ENCODE measurements at places on chromosomes 16 and 17.

- DNase-seq = no peak
Observed at GRCh38 chr17:49016775-49017463, 19.7 kb downstream of the IGF2BP1 start.

DNA sequence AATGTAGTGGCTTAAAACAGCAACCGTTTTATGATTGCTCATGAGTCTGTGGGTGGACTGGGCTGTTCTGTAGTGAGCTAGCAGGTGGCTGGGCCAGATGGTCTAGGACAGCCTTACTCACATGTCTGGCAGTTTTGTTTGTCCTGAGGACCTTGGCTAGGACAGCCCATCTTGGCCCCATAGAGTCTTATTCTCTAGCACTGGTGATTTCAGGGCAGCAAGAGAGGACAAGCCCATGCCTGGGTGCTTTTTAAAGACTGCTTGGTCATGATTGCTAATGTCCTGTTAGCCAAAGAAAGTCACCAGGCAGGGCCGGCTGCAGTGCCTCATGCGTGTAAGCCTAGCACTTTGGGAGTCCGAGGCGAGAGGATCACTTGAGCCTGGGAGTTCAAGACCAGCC is 139.8 kb downstream of the KATNIP start:
- DNase-seq = no peak

DNA sequence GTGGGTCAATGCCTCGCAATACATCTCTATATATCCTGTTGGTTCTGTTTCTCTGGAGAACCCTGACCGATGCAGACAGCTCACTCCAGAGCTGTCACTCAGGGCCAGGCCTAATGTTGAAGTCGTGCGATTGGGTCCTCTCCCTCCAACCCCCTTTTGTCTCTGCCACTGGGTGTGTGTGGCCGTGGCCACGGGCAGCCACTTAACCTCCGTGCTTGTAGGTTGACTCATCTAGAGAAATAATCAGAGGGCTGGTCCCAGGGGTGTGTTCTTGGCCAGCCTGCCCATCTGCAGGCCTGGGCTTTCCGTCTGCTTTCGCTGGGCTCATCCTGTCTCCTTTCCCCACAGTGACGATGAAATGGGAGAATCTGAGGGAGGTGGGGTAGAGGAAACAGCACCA is 7.4 kb downstream of the ADAD2 start:
- DNase-seq = no peak

DNA sequence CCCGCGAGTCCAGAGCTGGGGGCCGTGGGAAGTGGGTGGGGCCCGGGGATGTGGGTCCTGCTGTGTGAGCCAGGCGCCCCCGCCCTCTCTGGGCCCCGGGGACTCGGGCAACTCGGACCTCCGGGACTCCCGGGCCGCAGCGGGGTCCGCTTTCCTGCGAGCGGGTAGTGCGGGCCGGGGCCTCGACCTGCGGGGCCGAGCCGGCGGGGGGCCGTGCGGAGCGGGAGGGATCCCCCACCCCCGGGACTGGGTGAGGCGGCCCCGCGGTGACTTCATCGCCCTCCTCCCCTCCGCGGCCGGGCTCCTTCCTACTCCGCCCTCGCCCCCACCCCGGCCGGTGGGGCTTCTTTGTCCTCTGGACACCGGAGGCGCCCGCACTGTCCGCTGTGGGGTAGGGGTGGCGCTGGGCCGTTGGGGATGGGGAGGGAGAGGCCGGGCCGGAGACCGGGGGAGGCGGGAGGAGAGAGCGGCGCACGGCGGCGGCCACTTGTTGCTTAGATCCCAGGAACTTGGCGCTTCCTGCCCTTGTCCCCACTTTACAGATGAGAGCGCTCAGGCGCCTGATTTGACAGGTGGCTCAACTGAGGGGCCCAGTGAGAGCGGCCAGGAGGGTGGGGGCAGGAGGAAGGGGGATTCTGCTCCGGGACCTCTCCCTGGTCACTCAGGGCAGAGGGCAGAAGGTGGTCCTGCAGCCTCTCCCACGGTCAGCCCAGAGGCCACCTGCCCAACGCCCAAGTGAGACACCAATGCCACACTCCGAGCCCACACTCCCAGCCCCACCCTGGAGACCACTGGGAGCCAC is 874 bp downstream of the CMTM3 start:
- DNase-seq = no peak

DNA sequence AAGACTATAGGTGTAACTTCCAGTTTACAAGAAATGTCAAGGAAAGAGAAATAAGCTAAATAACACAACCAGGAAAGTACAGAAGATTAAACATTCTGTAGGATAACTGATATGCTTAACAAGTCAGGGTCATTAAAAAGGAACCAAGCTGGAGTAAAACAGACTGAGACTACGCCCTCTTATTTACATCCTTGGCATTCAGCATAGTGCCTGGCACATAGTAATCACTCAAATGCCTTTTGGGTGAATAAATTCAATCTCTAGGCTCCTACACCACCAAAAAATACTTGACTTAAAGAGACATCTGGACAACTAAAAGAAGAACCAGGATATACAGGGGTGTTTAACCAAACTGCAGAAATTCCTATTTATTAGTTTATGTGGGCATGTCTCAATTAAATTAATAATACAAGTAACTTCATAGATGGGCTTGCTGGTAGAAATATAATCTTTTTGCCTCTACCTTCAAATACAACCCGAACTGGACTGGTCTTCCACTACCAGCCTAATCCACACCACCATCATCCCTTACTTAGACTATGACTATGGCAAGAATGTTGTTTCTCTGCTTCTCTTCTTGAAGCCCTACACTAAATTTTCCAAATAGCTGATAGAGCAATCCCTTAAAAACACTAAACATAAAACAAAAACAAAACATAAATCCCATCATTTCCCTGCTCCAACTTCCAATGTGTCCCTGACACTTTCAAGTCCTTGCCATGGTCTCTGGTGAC is 47.7 kb upstream of the ULK2 start:
- no peak for DNase-seq

GRCh38 chr17:80984749-80985148 is 6.9 kb upstream of the CHMP6 start:
- DNase-seq = no peak

DNA sequence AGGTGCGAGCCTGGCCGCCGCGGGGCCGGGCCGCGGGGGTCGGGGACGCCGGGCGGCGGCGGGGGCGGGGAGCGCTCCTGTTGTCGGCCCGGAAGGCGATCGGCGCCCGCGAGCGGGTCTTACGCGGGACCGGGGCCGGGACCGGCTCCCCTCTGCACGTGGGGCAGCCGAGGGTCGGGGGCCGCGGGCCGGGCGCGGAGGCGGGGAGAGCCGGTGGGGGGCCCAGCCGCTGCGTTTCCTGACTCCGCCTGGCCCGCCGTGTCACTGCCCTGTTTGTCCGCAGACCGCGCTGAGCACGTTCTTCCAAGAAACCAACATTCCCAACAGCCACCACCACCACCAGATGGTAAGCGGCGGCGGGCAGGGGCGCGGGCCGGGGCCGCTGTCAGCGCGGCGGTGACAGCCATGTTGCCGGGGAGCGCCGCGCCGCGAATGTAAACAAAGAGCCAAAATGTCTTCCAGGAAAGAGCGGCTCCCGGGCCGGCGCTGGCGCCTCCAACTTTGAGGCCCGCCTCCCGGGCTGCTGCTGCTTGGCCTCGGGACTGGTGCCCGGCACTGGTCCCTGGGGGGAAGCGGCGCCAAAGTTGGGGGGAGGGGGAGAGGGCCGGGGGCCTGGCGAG is 586 bp downstream of the UBALD2 start:
- DNase-seq = peak; percentile 39

GRCh38 chr17:71824671-71825070 is 296.1 kb upstream of the SOX9 start:
- no peak for DNase-seq

- no peak for DNase-seq
Observed at GRCh38 chr16:4601036-4601863, 13.4 kb downstream of the UBALD1 start.
